ENCODE measurements at places on chromosomes 5 and 9. TPM values are rescaled to one million over a fixed set of nuclear protein-coding genes. Genes with fewer than 3 reads are reported as not detected.
A peak's percentile ranks its signal among the peaks of the same experiment; 100 is the strongest.

ADGRV1 gene
- total RNA-seq, result 0.39 TPM

- DNase-seq, result no peak
Observed at GRCh38 chr9:117043159-117043558, 356.1 kb downstream of the TRIM32 start.

GRCh38 chr5:10485142-10485795 lies 43.6 kb downstream of the ROPN1L start:
- DNase-seq, result peak; percentile 72

ANXA2R gene
- total RNA-seq, result 9.0 TPM

- no peak for DNase-seq
Observed at GRCh38 chr9:110640736-110641135, 27.9 kb upstream of the MUSK start.

GRCh38 chr9:79936336-79936735 lies 364.6 kb downstream of the TLE4 start:
- DNase-seq, result no peak

SLC36A2 gene
- 22.9 TPM for total RNA-seq

- no peak for DNase-seq
Observed at GRCh38 chr9:129640871-129641749, 841 bp downstream of the ASB6 start.

GRCh38 chr5:73861313-73861988 lies 235.5 kb downstream of the ARHGEF28 start:
- DNase-seq, result no peak

MRPL22 gene
- total RNA-seq, result 18.1 TPM

ZDHHC11 gene
- total RNA-seq, result 3.0 TPM

DNA sequence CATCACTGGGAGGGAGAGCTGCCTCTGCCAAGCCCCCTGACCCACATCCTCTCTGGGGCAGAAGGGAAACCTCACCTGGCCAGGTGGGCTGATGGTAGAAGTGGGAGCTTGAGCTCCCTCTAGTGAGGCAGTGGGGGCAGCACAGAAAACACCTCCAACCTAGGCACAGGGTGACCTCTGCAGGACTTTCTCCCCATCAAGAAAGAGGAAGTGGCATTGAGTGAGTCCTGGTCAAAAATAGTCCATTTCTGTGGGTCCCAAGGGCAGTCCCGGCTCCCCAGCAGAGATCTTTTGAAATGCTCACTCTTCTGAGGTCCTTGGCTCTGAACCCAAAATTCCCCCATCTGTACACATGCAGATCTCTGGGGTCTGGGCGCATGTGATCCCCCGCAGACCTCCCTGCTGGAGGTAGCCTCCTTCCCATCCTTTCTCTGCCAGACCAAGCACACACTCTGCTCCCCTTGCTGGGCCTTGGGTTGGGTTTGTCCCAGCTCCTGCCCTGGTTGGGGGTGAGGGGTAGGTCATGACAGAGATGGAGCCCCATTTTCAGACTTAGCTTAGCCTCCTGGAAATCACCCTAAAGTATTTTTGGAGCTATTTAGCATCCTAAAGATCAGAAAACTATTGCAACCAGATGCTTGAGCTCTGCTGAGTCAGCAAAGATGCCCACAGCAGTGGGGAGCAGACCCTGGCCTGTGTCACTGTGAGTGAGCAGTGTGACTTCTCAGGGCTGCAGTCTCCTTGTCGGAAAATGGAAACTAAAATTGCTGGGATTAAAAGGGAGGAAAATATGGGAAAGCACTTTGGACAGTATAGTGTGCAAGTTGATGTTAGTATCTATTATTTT lies 41.6 kb upstream of the LCP2 start:
- DNase-seq, result no peak

GRCh38 chr5:8805653-8806052 lies 740.2 kb downstream of the SEMA5A start:
- no peak for DNase-seq

DNA sequence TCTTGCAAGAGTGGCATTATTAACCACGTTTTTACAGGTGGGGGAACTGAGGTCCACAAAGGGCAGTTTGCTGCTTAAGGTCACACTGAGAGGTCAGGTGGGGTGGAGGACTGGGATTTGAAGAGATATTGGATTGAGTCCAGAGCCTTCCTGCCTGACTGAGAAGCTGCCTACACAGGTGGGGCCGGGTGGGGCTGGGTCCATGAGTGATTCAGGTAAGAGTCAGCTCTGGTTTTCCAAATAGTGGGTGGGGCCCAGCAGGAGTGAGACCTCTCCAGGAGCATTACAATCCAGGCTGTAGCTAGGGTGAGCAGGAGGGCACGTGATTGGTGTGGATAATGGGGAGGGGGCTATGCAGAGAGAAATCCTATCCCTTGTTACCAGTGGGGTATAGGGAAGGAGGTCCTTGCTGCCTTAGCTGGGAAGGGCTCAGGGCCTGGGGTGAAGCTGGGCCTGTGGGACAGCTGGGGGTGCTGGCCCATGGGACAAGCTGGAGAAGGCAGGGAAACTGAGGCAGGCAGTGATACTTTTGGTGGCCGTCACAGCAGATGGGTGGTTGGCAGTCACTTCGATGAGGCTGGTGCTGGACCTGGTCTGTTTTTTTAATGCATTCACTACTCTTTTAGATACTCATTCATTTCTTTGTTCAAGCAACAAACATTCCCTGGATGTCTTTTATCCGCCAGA lies 2.9 kb upstream of the PTGS1 start:
- no peak for DNase-seq

DNA sequence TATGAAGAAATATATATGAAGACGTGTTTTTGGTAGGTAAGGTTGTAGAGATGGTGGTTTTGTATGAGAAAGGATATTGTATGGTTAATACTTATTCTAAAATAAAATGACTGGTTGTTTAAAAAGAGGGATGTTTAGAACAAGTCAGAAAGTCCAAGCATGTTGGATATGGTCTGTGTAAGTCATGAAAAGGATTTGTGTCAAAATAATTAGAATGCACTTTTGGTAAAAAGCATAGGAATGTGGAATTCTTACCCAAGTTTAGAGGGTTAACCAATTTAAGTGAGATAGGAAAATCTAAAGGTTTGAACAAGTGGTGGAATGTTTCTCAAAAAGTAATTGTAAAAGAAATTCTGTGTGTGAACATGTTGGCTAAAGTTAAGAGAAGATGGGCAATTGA lies 1556.5 kb upstream of the C9orf72 start:
- DNase-seq, result no peak

DNA sequence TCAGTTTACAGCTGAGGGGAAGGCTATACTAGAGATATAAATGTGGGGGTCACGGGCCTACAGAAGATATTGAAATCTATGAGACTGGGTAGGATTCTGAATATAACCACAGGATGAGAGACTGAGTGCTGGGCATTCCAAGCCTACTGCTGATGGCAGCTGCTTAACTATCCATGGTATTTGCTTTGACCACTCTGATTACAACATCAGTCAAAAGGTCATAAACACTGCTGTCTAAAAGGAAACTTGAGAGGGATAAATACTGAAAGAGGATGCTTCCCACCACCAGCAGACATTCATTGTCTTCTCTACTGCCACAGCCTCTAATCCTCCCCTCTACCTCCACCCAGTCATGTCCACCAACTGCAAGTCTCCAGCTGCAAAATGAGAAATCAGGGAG lies 3.8 kb downstream of the ZNF622 start:
- no peak for DNase-seq

DNA sequence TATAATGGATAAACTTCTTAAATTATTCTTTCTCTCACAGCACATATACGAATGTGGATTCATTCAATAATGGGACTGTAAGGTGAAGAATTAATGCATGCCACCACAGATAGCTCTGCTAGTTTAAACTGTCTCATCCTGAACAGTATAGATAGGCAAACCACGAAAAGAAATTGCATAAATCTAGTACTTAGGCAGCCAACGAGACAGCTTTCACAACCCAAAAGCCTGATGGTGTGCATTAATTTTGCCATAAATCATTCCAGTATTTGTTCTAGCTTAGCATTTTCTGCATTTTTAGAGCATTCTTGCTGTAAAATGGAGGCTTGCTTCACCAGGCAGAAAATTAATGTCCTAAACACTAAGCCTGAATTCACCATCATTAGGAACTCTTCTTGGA lies 834.2 kb upstream of the DMAC1 start:
- DNase-seq, result no peak

- no peak for DNase-seq
Observed at GRCh38 chr5:147445090-147445489, 64.8 kb downstream of the DPYSL3 start.

GRCh38 chr5:44257221-44257620 lies 132.0 kb downstream of the FGF10 start:
- no peak for DNase-seq

DNA sequence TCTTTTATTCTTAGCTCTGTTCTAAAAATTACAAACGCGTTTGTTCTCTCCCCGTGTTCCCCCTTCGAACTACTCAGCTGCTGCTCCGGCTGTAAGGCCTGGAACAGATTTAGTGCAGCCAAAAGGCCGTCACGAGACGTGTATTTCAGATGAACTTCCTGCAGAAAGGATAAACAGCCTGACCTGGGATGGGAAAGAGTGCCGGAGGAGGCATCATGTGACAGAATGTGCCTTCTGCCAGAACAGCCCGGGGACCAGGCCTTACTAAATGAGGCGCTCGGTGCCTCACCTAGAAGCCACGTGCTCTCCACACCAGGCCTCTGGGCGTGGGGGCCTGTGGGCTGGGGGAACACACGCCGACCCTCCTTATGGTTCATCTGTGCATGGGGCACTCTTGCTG lies 94.7 kb downstream of the PPARGC1B start:
- peak; percentile 11 for DNase-seq

DNA sequence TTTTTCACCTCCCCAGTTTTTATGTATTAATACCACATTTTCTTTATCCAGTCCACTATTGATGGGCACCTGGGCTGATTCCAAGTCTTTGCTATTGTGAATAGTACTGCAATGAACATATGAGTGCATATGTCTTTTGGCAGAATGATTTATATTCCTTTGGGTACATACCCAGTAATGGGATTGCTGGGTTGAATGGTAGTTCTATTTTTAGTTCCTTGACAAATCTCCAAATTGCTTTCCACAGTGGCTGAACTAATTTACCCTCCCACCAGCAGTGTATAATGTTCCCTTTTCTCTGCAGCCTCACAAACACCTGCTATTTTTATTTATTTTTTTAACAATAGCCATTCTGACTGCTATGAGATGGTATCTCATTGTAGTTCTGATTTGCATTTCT lies 340.2 kb downstream of the ADAMTS6 start:
- no peak for DNase-seq

Data from tibial nerve (tissue), 4 donors.